CD14-positive monocyte (primary cell): ENCODE measurements at places on chromosomes 3 and 15. TPM values are rescaled to one million over a fixed set of nuclear protein-coding genes. Genes with fewer than 3 reads are reported as not detected.

The DNAJC17 gene
- polyA plus RNA-seq = 15.7 TPM

The MCF2L2 gene
- polyA plus RNA-seq = 0.01 TPM in 1 of 2 replicates, not detected in the other

The SERINC4 gene
- 0.09 and 0.10 TPM in 2 replicates for polyA plus RNA-seq

The KIF7 gene
- polyA plus RNA-seq = not detected

The SNURF gene
- polyA plus RNA-seq = 3.5 TPM

The TMC3 gene
- polyA plus RNA-seq = not detected

The RBMS3 gene
- not detected for polyA plus RNA-seq

The CDV3 gene
- polyA plus RNA-seq = 30.3 TPM

The TUSC7 gene
- polyA plus RNA-seq = not detected

The WHAMM gene
- 0.69 TPM for polyA plus RNA-seq

The UCN2 gene
- polyA plus RNA-seq = 0.17 and 0.61 TPM in 2 replicates

The IL12A gene
- 0.33 and 0.67 TPM in 2 replicates for polyA plus RNA-seq

The IQCF5 gene
- not detected in 2 replicates for polyA plus RNA-seq

The P3H2 gene
- polyA plus RNA-seq = 0.31 TPM

The PLA1A gene
- polyA plus RNA-seq = not detected

The RTP1 gene
- not detected for polyA plus RNA-seq

The ZMYND10 gene
- 1.6 and 1.7 TPM in 2 replicates for polyA plus RNA-seq

The ALDH1A2 gene
- polyA plus RNA-seq = 5.1 TPM

The SMCO1 gene
- polyA plus RNA-seq = not detected in 2 replicates

The CPA3 gene
- polyA plus RNA-seq = not detected

The NTRK3 gene
- polyA plus RNA-seq = not detected in 2 replicates

The CFAP92 gene
- polyA plus RNA-seq = 0.12 and 0.15 TPM in 2 replicates

The CNTN4 gene
- polyA plus RNA-seq = not detected in 2 replicates

The TMEM158 gene
- polyA plus RNA-seq = 0.19 TPM

The MYO1E gene
- 16.2 TPM for polyA plus RNA-seq

The PLA2G4B gene
- 1.6 TPM for polyA plus RNA-seq

The NLGN1 gene
- not detected in 2 replicates for polyA plus RNA-seq

The CNTN6 gene
- not detected in 2 replicates for polyA plus RNA-seq

The CAV3 gene
- polyA plus RNA-seq = not detected

The IL5RA gene
- polyA plus RNA-seq = not detected

The ELP6 gene
- 18.3 TPM for polyA plus RNA-seq

The ACTRT3 gene
- 0.03 TPM in 1 of 2 replicates, not detected in the other for polyA plus RNA-seq

The ITIH1 gene
- 0.75 TPM for polyA plus RNA-seq

The LYZL4 gene
- polyA plus RNA-seq = not detected

The SPRED1 gene
- 3.3 TPM for polyA plus RNA-seq

The NEK10 gene
- polyA plus RNA-seq = not detected

The CCR9 gene
- polyA plus RNA-seq = not detected

The PRTG gene
- not detected for polyA plus RNA-seq

The NSMCE3 gene
- polyA plus RNA-seq = 7.5 TPM

The HHATL gene
- polyA plus RNA-seq = not detected in 2 replicates

The NR1I2 gene
- polyA plus RNA-seq = not detected
